ENCODE measurements at places on chromosomes 7 and 10.

GRCh38 chr7:134546955-134547354 lies 2.0 kb upstream of the AKR1B15 start:
- no peak for DNase-seq

- DNase-seq = no peak
Observed at GRCh38 chr10:34911661-34912205, 96.6 kb upstream of the PARD3 start.

DNA sequence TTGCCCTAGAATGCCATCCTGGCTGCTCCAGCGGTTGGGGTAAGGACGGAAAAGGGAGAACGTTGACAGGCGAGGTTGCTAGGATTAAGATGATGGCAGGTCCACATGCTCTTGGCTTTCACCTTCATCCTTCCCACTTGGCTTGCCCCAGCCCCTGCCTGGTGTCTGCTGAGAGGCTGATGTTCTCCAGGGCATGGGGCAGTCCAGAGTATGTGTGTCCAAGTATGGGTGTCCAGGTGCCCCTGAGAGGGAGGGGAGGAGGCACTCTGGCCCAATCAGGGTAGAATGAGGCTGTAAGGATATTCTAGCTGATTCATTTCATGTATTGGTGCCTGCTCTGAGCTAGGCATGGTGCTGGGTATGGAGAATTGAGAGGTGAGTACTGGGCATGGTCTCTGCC lies 12.6 kb downstream of the NEURL1 start:
- no peak for DNase-seq

DNA sequence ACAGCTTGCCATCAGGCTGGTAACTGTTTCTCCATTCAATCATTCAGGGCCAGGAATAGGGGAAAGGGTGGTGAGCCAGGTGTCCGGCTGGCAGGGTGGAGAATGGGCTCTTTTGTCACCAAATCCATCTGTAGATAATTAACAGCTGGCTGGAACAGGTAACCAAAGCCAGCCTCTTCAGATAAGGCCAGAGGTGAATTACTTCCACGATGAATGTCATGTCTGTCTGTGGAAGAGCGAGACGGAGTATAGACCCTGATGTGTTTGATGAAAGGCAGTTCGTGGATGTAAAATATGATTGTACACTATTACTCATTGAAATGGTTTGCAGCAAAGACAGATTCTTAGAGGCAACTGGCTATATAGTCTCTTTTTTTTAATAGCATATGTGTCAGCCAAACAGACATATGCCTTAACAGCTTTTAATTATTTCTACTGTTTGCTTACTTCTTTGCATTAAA lies 149.8 kb downstream of the KLF6 start:
- no peak for DNase-seq

DNA sequence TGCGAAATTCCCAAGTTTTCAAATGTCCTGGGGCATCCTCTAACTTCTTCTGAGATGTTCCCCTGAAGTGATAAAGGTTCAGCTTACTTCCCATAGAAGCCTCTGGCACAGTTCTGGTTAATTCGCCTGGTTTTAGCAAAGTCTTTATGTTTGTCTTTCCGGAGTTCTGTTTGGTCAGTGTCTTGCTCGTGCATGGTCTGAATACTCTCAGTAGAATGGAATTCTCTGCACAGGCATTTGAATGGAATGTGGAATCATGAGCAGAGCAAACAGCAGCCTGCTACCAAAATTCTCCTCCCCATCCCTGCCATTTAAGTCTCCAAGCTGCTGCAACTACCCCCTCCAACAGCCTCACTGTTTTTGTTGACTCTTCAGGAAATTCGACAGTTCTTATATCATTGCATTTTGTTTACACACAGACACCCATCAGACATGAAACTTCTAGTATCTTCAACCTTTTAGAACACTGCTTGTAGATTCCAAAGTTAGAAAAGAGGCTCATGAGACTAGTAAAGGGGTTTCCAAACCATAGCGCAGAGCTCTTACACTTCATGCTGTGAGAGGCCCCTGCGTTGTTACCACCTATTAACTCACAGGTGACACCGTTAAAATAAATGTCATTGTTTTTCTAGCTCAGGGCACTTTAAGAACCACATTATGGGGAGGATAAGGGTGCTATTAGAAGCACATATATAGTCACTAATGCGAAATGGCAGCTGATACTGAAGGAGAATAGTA lies 129.7 kb downstream of the PLCE1 start:
- DNase-seq = no peak

DNA sequence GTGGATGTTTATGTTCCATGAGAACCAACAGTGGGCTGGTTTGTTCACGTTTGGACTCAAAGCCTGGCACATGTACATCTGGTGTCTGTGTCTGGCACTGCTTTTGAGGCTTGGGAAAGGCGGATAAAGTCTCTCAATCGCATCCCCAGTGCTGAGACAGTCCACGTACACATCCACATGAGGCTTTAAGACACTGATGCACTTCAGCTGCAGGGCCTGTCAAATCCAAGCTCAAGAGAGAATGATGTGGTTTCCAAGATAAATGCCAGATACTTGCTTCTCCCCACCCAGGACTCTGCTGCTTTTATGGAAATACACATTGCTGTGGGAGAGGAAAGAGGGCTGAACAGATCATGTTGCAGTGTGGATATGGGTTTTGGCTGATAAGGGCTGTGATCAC lies 178.4 kb downstream of the ADARB2 start:
- DNase-seq = no peak

DNA sequence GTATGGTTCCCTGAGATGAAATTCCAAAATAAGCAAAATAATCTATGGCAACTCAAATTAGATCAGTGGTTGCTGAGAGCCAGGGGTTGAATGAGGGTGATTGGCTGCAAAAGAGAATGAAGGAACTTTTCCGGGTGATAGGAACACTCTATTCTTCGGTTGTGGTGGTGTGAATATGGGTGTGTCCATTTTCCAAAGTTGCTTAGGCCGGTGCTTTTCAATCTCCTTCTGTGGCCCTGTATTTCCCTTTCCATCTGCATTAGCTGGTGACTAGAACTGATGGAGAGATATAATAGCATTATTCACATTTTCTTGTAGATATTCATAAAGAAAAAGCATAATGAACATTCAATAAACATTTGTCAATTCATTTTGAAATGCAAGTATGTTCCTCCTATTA lies 382.9 kb downstream of the TFEC start:
- no peak for DNase-seq

DNA sequence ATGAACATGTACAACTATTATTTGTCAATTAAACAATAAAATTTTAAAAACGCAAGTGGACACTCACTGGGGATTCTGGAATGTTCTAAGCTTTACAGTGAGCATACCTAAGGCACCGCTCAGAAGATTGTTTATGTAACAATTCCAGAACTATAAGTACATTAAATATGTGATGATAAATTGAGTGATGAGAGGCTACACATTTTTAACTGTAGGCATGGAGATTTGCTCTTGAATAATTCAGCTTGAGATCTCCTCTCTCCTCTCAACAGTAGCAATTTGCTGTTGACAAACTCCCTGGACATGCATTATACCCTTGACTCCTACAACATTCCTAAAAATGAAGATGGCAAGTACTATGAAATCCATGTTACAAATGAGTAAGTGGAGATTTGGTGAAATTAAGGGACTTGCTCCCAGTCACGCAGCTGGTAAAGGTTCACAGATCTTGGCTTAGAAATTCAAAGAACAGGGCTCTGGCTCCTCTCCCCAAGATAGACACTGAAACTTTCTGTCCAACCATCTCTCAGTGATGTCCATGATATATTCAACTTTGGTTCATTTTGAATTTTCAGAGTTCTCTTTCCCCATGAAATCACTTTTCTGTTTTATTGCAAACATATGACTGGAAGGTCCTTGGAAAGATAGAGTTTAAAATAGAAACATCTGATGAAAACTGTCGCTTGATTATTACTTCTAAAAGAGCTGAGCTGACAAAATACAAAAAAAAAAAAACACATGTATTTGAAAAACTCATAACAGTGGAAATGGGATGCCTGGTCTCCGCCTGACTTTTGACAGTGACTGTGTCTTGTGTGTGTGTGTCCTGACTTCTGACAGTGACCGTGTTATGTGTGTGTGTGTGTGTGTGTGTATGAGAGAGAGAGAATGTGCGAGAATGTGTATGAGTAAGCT lies 488.3 kb downstream of the TNS3 start:
- DNase-seq = no peak

DNA sequence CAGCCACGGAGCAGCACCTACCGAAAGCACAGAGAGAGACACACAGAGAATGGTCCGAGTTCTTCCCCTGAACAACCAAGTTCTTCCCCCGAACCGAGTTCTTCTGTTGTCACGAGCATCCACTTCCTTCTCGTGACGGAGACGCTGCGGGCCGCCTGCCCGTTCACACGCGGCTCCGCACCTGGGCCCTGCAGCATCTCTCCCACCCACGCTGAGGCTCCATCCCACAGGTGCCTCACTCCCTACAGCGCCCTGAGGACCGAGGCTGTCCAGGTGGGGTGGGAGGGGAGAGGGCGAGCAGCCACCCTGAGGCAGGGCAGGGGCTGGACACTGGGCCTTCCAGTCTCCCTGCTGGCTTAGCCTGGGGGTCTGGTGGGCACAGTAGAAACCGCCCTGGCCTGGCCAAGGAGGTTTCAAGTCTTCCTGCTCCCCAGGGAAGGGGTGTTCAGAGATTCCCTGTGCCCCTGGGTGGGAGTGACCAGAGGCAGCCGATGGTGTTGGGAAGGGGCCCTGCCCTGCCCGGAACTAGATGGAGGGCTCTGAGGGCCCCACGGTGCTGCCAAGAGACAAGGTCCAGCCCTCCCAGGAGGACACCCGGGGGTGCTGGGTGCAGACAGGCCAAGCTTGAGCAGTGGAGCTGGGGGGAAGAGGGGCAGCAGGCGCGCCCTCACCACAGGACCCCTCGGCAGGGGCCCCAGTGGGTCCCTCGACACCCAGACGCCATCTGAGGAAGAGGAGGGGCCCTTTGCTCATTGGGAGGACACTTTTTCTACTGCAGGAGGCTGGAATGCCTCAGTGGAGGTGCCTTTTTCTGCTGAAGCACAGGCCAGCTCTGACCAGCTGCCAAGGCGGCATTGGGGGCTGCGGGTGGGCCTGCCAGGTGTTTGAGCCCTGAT lies 5.2 kb upstream of the NKX6-2 start:
- no peak for DNase-seq

DNA sequence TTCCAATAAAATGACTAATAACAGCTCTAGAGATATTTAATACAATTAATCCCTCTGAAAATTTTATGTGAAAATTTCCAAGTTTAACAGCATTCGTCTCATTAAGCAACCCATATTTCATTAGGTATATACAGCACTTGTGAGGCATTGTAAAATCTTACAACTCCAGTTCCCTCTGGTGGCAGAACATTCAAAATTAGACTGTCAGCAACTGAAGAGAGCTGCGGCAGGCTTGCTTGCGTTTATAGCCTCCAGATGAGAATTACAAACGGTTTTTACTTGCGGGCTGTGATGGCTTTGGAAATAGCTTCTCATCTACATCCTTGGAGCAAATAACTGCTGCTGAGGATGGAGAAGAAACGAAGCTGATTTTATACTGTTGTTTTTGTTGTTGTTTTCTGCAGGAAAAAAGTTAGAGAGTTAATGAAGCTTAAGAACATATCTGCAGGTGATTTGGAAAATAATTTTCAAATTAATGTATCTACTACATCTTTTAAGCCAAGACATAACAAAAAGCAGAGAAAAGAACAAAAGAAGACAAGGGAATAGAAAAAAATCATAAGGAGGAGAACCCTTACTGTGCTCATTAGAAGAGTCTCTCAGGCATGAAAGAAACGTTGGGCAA lies 171.3 kb downstream of the MAGI2 start:
- peak; percentile 46 for DNase-seq

DNA sequence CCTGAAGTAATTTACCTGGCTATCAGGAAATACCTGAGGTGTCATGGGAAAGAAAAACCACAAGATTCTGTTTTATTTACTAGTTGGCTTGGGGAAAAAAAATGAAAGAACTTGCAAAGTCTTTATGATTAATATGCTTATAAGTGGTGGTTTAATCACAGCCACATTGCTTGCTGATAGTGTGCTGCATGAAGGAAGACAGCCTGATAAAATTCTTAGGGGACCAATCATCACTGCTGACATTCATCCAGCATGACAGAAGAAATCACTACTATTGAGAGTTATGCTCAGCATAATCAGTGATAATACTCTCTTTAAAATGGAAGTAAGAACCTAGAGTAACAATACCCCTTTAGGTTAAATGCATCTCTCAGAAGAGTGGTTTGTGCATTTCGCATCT lies 150.2 kb upstream of the LRRN3 start:
- no peak for DNase-seq

DNA sequence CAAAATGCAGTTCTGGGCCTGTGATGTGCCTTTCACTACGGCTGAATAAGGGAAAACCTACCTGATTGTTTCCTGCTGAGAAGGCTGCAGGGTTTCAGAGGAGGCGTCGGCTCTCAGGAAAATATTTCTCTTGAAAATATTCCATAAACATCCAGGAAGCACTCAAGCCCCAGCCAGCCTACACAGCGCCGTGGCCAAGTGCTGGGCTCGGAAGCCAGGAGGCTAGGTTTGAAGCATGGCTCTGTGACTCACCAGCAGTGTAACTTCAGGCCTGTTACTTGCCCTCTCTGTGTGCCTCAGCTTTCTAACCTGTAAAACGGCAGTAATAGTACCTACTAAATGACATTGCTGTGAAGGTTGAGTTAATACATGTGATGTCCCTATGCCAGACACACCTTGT lies 399.1 kb downstream of the GATA3 start:
- no peak for DNase-seq

GRCh38 chr10:86755740-86756510 lies 494 bp upstream of the BMPR1A start:
- peak; percentile 82 for DNase-seq

GRCh38 chr7:10972174-10972573 lies 1.5 kb upstream of the PHF14 start:
- DNase-seq = no peak

DNA sequence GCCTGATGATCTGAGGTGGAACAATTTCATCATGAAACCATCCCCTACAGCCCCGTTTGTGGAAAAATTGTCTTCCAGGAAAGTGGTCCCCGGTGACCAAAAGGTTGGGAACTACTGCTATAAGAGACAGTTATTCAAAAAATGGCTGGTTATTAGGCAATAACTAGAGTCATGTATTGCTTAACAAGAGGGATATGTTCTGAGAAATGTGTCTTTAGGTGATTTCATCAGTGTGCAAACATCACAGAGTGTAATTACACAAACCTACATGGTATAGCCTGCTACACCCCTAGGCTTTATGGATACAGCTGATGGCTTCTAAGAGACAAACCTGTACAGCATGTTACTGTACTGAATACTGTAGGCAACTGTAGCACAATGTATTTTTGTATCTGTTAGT lies 71.3 kb upstream of the CSTF2T start:
- DNase-seq = no peak

DNA sequence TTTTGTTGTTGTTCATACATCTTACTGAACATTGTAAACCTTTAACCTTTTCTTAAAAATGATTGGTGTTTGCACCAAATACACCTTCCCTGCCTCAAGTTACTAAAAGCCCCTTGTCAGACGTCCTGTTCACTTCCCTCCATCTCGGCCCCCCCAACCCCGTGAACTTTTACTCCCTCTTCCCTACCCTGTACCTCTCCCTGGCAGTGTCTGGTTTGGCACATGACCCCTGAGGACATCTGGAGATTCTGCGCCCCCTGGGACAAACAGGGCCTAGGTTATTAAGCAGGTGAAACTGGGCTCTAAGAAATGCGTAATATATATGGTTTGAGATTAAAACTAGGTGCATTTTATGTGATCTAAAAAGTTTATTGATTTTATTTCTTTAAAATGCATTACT lies 1.4 kb downstream of the PPP2R2D start:
- peak; percentile 54 for DNase-seq

GRCh38 chr7:5238500-5238899 lies 44.2 kb upstream of the SLC29A4 start:
- no peak for DNase-seq

- no peak for DNase-seq
Observed at GRCh38 chr7:33517191-33517590, 387.8 kb downstream of the BBS9 start.

- DNase-seq = no peak
Observed at GRCh38 chr7:87364246-87364645, 18.8 kb downstream of the CROT start.

All from erythroblast (primary cell).